Nucleus accumbens (tissue), 56 donors: ENCODE measurements at places on chromosomes 13 and 19.
A peak's percentile ranks its signal among the peaks of the same experiment; 100 is the strongest.

DNA sequence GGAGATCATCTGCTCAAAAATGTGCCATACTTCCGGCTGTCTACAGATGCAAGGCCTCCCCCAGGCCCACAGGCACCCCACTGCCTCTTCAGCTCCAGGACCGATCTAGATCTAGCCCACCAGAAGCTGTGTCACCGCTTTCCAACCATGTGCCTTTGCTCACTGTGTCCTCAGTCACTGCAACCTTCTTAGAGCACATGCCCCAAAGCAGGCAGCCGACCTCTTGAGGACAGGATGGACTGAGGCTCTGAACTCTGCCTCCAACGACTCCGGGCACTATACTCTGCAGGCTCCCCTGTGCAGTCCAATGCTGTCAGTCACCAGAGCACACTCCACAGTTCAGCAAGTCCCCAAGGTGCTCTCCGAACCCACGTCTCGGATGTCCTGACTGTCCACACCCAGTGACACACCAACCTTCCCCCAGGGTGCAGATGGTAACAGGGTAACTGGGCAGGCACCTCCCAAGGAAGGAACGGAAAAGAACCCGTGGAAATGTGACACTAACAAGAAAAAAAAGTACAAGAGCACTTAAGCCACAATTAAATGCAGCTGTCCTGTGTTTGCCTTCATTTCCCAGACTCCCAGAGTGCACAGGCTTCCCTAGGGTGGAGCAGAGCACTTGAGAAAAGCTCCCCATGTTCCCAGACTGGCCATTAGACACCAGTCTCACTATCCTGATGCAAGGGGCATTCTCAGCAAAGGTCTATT is 4.8 kb downstream of the STK24 start:
- no peak for DNase-seq

GRCh38 chr19:17348700-17349099 is 11.3 kb downstream of the GTPBP3 start:
- no peak for DNase-seq

DNA sequence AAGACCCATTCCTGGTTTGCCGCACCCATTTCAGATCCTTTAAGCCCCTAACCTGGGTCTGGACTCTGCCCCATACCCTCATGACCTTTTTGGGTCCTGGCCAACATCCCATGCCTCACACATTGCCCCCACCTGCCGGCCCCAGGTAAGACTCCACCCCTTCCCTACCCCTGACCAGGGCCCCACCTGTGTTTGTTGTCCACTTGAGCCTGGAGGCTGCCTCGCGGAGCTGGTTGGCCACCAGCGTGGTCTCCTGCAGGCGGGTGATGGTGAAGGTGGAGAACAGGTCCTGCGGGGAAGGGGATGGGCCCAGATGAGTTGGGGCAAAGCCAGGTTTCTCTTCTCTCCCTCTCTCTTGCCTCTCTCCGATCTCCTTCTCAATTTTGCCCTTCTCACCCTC is 19.5 kb downstream of the MAN2B1 start:
- DNase-seq, result no peak

DNA sequence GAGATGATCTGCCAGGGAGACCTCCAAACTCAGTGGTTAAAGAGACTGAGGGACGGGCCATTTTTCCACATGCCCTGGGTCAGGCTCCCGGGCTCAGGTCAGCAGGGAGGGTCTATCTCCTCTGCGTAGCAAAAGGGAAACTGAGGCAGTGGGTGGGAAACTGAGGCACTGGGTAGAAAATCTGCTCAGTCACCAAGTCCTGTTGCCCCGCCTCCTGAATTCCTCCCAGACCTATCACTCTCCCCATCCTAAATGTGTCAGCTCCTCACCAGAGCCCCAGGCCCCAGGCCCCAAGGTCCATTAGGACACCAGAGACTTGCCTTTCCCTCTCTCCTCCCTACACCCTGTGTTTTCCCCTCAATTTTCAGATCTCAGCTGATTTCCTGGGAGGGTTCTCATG is 2.4 kb downstream of the CD320 start:
- DNase-seq, result no peak

DNA sequence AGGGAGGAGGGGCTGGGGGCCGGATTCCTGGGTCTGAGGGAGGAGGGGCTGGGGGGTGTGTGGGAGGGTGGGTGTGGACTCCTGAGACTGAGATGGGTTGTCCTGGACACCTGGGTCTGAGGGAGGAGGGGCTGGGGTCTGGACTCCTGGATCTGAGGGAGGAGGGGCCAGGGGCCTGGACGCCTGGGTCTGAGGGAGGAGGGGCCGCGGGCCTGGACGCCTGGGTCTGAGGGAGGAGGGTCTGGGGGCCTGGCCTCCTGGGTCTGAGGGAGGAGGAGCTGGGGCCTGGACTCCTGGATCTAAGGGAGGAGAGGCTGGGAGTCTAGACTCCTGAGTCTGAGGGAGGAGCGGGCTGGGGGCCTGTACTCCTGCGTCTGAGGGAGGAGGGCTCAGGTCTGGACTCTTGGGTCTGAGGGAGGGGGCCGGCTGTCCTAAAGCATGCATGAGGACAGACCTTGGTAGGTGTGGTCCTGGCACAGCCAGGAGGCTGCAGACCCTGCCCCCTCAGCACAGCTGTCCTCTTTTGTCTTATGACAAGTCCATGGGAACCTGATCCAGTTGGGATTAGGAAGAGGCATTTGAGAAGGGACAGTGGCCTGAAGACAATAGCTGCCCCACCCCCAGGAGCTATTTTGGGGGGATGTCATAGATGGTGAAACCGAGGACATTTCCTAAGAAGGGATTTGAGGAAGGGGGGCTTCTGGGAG is 1.3 kb downstream of the TNNT1 start:
- no peak for DNase-seq

DNA sequence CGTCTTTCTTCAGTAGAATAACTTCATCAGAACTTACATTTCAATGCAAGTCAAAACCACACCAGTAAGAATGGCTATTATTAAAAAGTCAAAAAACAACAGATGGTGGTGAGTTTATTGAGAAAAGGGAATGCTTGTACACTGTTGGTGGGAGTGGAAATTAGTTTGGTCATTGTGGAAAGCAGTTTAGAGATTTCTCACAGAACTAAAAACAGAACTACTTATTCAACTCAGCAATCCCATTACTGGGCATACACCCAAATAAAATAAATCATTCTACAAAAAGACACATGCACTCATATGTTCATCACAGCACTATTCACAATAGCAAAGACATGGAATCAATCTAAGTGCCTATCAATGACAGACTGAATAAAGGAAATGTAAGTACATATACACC is 231.2 kb downstream of the NHLRC3 start:
- no peak for DNase-seq

GRCh38 chr19:11373166-11373884 is 1.1 kb upstream of the SWSAP1 start:
- peak; percentile 73 for DNase-seq

- DNase-seq, result no peak
Observed at GRCh38 chr19:23183251-23183650, 66.4 kb downstream of the ZNF730 start.

DNA sequence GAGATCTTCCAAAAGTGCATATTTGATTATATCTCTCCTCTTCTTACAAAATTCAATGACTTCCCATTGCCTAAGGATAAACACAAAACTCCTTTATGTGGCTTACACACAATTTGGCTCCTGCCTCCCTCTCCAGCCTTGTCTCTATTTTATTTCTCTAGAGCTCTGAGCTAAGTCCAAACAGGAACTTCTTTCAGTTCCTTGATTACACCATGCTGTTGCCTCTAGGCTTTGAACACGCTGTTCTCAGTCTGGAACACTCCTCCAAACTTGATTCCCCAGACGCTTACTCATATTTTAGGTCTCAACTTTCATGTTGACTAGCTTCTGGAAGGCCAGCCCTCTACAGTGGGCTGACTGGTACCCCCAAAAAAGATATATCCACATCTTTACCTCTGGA is 258.5 kb downstream of the COG6 start:
- DNase-seq, result no peak

GRCh38 chr13:99862244-99862643 is 109.3 kb downstream of the ZIC5 start:
- no peak for DNase-seq

DNA sequence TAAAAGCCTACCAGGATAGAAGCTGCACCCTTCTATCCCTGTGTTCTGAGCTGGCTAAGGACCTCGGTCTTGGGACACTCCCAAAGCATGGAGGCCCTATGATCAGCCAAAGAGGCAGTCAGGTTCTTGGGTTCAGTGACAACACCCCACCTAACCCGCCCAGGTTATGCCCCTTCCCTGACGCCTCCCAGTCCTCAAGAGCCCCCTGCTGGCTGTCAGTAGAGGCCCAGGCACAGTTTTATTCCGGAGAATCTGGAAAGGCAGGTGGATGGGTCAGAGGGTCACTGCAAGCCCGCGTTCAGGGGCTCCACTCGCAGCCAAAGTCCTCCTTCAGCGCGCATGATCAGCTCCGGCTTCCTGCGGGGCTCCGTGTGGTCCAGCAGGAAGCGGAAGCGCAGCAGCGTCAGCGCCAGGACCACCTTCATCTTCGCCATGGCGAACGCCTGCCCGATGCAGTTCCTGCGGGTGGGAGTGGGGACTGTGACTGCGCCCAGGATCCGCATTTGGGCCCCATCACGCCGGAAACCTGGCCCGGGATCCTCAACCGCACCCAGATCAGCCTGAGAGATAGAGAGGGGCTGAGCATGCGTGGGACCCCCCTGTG is 22.3 kb downstream of the OR10H3 start:
- no peak for DNase-seq

GRCh38 chr19:6697291-6697690 is 23.2 kb downstream of the C3 start:
- no peak for DNase-seq
